ENCODE measurements at places on chromosomes 13 and 19. TPM values are rescaled to one million over a fixed set of nuclear protein-coding genes. Genes with fewer than 3 reads are reported as not detected.

- H3K27ac ChIP-seq, result no peak overlapping the region
- H3K4me3 ChIP-seq, result no peak overlapping the region
- H3K4me1 ChIP-seq, result peaks cover 5% of the 10 kb centered on the region
- DNase-seq, result no peak
- H3K36me3 ChIP-seq, result peaks cover 53% of the 10 kb centered on the region
These were observed 29.6 kb downstream of the IRS2 start for GRCh38 chr13:109756778-109757177.

DNA sequence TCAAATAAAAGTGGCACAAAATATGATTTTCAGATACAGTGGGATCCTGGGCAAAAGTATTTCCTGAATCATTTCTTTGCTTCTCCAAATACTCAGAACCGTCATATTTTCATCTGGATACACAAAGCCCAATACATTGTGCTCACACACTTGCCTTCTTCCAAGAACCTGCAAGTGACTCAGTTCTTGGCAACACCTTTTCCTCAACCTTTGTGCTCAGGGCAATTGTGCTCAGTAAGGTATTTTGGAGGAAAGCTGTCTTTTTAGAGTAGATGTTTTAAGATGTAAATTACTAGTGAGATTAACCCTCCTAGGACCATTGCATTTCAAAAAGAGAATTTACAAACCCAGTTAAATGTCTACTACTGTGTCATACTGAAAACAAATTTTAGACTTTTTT lies 233.5 kb downstream of the EFNB2 start:
- no peak for DNase-seq
- H3K27ac ChIP-seq, result no peak overlapping the region
- H3K36me3 ChIP-seq, result no peaks in the 10 kb centered on the region
- no peak overlapping the region for H3K4me3 ChIP-seq
- H3K4me1 ChIP-seq, result no peaks in the 10 kb centered on the region

DNA sequence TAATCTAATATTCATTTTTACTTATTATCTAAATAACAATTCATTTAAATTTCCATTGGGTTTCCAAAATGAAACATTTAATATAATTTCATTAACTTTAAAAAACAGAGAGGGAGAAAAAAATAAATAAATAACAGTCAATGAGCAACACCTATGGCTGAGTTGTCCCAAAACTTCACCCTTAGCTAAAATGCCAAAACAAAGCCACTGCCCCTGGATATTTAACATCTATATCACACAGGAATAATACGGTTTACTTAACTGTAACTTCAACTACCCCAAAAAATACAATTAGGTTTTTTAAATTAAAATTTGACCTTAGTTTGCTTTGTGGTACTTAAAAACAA lies 541 bp downstream of the ELF1 start:
- H3K36me3 ChIP-seq, result no peaks in the 10 kb centered on the region
- H3K4me3 ChIP-seq, result peak overlapping the region; percentile 40
- no peaks in the 10 kb centered on the region for H3K27me3 ChIP-seq
- DNase-seq, result no peak
- H3K4me1 ChIP-seq, result peaks cover 6% of the 10 kb centered on the region

DNA sequence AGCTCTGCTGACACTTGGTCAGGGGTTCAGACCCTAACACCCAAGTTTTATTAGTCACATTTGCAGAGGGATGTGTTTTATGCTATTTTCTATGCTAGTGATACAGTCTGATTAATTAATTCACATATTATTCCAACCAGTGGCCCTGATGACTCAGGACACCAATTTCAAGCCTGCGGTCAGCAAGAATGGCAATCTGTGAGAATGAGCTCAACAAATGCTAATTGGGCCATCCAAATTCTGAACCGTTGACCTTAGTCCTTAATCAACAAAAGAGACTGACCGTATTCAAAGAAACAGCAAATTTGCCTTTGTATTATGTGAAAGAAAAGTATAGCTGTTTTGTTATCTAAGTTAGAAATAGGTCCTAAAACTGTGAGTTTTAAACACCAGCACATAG lies 9.6 kb upstream of the KL start:
- DNase-seq, result no peak
- H3K4me1 ChIP-seq, result peaks cover 4% of the 10 kb centered on the region
- H3K4me3 ChIP-seq, result no peak overlapping the region
- H3K36me3 ChIP-seq, result no peaks in the 10 kb centered on the region
- no peak overlapping the region for H3K27ac ChIP-seq

GRCh38 chr19:17389288-17389687 lies 4.7 kb downstream of the CCDC194 start:
- no peaks in the 10 kb centered on the region for H3K36me3 ChIP-seq
- H3K27ac ChIP-seq, result no peak overlapping the region
- H3K4me3 ChIP-seq, result no peak overlapping the region
- DNase-seq, result no peak
- H3K4me1 ChIP-seq, result peaks cover 43% of the 10 kb centered on the region
- no peaks in the 10 kb centered on the region for H3K27me3 ChIP-seq

DNA sequence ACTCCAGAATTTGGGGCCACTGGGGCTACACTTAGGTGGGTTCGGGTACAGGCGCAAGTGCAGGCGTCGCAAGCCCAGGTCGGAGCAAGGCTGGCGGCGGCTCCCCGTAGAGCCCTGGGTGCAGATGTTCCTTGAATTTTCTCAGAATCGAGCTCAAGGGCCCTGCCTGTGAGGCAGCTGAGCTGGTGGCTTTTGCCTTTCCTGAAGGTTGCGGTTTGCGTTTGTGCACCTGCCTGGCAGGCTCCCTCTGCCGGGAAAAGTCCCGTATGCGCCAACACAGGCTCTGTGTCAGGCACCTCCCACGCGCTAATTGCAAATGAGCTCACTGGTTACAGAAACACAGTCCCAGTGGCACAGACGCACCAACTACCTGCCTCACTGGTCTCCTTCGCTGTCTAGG lies 5.9 kb downstream of the DOHH start:
- peaks cover 13% of the 10 kb centered on the region for H3K4me1 ChIP-seq
- no peaks in the 10 kb centered on the region for H3K27me3 ChIP-seq
- H3K36me3 ChIP-seq, result peaks cover 64% of the 10 kb centered on the region
- DNase-seq, result no peak

DNA sequence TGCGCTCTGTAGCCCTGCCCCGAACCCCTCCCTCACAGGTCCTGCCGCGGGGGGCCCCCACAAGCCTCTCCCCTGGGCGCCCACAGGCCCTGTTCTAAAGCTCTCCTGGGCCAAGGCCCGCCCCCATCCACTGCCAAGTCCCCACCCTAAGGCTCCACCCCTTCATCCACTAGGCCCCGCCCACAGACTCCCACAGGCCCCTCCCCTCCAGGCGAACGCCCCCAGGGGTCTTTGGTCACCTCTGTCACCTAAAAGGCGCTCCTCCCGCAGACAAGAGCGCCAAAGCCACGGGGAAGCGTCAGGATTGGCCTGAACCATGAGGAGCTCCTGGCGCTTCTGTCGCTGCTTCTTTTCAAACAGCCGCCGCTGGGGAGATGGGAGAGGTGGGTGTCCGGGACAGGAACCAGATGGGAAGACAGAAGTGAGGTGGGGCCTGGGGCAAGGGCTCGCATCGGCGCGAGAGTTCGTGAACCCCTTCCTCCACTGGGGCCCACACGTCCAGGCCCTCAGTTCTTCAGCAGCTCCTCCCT lies 2.3 kb downstream of the TULP2 start:
- DNase-seq, result peak; percentile 88
- H3K4me1 ChIP-seq, result peaks cover 27% of the 10 kb centered on the region
- peak overlapping the region; percentile 41 for H3K4me3 ChIP-seq

GRCh38 chr19:50500060-50500752 lies 10.8 kb downstream of the JOSD2 start:
- no peaks in the 10 kb centered on the region for H3K27me3 ChIP-seq
- no peaks in the 10 kb centered on the region for H3K4me1 ChIP-seq
- H3K4me3 ChIP-seq, result no peak overlapping the region
- no peaks in the 10 kb centered on the region for H3K36me3 ChIP-seq
- DNase-seq, result peak; percentile 70
- no peak overlapping the region for H3K27ac ChIP-seq

GRCh38 chr19:7535047-7535997 lies at the start of gene PNPLA6:
TSS of gene PNPLA6 (plus strand) at chr19:7535717. CDS start at chr19:7535789, 72 bp downstream.
- H3K27me3 ChIP-seq, result no peaks in the 10 kb centered on the region
- peaks cover 58% of the 10 kb centered on the region for H3K4me1 ChIP-seq
- DNase-seq, result peak; percentile 98

DNA sequence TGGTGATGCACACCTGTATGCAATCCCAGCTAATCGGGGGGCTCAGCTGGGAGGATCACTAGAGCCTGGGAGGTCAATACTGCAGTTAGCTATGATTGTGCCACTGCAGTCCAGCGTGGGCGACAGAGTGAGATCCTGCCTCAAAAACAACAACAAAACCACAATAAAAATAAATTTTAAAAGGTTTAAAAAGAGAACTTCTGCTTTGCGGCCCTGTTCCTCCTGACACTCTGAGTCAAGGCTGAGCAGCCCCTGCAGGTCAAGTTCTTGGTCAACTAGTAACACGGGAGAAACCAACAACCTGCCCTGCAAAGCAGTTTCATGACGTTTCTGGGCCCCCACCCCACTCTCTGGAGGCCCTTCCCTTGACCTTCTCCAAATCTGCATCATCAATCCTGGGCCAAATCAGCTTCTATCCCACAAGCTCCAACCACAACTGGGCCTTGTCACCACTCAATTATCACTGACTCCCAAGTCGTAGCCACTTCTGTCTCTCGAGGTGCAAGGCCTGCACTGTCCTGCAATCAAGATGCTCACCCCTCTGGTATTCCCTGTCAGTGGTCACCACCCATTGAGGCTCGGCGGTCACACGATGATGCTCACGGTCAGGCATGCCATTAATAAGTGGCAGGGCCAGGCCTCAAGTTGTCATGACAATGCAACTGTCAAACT lies 7.5 kb downstream of the ELAVL1 start:
- H3K27me3 ChIP-seq, result no peaks in the 10 kb centered on the region
- no peak for DNase-seq
- H3K4me3 ChIP-seq, result no peak overlapping the region
- H3K36me3 ChIP-seq, result peaks cover 3% of the 10 kb centered on the region
- peaks cover 94% of the 10 kb centered on the region for H3K4me1 ChIP-seq

SHC2 gene
- total RNA-seq, result 47.1 TPM
